ENCODE measurements at places on chromosomes 16 and 17. TPM values are rescaled to one million over a fixed set of nuclear protein-coding genes. Genes with fewer than 3 reads are reported as not detected.

DNA sequence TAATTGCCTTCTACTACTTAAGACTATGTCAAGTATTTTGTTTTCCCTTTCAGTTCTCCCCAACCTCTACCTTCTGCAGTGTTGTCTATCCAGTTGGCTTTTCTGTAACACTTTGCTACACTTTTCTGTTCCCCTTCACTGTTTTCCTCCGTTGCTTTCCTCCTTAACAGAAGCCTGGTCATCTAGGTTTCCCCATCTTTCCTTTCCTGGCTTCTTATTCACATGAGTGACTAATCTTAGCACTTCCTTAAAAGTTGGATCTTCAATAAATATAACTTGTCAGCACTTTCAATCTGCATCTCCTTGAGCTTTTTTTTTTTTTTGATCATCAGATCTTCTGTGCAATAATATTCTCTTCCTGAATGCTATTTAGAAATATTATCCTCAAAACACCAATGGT, 2.8 kb upstream of the SLFN11 start:
- DNase-seq = no peak

- no peak for DNase-seq
Observed at GRCh38 chr16:65415460-65415859, 293.6 kb upstream of the CDH11 start.

DNA sequence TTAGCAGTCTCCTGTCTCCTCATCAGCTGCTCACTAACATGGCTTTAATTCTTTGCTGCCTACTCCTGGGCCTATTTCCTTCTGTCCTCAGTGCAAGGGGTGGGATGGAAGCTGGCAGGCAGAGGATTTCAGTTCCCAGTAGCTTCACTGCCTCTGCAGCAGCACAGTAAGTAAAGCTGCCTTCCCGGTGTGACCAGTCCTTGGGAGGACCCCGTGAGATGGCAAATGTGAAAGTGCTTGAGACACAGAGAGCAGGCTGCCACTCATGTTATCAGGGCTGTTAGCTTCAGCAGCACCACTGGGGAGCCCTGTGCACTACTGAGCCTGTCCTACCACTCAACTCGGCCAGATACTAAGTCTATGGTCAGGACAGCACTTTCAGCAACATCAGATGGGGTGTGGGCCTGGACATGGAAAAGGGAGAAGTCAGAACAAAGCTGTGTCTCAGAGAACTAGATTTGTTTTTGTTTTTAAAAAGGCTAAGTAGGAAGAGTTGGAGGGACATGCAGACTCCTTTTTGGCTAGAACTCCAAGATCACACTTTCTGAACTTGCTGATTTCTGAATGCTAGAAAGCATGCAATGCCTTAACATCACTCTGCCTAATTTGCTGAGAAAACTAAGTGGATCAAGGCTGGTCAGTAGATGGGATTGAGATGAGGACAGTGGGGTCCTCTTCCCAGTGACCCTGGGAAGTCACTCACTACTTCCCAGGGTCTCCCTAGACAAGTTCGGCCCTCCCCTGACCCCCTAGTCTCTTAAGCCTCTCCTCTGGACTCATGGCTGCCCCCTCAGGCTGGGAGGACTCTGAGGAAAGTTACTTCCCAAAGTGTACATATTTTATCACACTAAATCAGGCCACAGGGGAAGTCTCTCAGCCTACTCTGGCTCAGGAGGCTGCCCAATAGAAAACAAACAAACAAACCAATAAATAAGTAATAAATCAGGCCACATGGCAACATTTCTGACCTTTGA, 1.1 kb downstream of the ACSF2 start:
- DNase-seq = peak; percentile 46

DNA sequence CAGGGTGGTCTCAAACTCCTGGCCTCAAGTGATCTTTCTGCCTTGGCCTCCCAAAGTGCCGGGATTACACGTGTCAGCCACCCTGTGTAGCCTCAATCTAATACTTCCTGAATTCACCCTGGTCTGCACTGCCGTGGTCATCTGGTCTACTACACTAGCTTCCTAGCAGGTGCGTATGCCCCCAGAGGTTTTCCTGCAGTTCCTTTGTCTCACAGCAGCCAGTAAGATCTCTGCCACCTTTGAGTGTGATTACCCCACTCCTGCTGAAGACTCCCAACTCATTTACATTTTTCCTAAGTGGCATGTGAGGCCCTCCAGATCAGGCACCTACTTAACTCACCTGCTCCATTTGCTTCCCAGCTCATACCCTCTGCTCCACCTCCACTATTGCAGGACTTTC, 5.1 kb upstream of the DDX19A start:
- no peak for DNase-seq

- DNase-seq = no peak
Observed at GRCh38 chr16:7270823-7271222, 61.8 kb upstream of the RBFOX1 start.

DNA sequence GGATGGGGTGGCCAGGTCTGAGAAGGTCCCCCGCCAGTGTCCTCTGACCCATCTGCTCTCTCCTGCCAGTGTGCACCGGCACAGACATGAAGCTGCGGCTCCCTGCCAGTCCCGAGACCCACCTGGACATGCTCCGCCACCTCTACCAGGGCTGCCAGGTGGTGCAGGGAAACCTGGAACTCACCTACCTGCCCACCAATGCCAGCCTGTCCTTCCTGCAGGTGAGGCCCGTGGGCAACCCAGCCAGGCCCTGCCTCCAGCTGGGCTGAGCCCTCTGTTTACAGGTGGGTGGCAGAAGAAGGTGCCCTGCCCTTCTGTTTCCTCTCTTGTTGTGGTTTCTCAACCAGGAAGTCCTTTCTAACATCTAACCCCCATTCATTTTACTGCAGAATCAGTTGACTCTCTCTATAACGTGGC, 7.1 kb downstream of the ERBB2 start:
- DNase-seq = no peak

DNA sequence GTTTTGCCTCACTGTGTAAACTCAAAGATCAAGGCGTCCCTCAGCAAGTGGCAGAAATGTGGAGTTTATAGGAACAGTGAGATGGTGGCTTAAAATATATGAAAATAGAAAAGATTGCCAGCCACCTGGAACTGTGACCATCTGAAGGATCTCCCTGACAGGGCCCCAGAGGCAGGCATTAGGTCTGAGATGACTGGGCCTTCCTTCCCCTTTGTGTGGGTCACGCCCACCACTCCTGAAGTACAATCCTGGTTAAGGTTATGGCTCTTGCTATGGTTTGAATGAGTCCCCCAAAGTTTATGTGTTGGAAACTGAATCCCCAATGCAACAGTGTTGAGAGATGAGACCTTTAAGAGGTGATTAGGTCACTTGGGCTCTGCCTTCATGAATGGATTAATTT, 6.4 kb downstream of the ST6GALNAC2 start:
- DNase-seq = no peak

The OR2C1 gene
- total RNA-seq = not detected

GRCh38 chr17:351449-351738, 1.2 kb downstream of the RPH3AL start:
- DNase-seq = no peak

The RASL10B gene
- total RNA-seq = 22.3 TPM

GRCh38 chr17:17990282-17990681, 17.6 kb downstream of the DRC3 start:
- no peak for DNase-seq

The GRAPL gene
- total RNA-seq = 1.5 TPM

GRCh38 chr17:70776441-70776840, 607.1 kb downstream of the KCNJ2 start:
- DNase-seq = no peak

The CFAP52 gene
- total RNA-seq = 0.38 TPM

DNA sequence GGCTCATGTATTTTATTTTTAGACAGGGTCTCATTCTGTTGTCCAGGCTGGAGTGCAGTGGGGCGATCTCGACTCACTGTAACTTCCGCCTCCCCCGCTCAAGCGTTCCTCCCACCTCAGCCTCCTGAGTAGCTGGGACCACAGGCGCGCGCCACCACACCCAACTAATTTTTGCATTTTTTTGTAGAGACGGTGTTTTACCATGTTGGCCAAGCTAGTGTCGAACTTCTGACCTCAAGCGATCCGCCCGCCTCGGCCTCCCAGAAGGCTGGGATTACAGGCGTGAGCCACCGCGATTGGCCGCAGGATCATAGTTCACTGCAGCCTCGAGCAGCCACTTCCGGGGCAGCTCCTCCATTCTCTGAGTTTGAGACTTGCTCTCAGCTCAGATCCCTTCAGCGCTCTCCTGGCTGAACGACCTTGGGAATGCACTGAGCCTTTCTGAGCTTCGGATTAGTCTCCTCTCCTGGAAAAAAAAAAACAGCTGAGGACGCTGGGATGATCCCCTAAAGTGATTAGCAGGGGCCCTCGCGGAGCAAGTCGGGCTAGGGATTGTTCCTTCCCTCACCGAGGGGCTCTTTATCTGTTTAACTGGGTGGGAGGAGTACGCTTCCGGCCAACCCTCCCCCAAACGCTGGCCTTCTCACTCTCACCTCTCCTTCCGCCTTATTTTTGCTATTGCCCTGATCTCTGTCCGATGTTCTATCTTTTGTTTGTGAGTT, 1.1 kb upstream of the PKMYT1 start:
- no peak for DNase-seq

GRCh38 chr17:45093444-45094110, 32.5 kb downstream of the NMT1 start:
- DNase-seq = peak; percentile 68

GRCh38 chr16:74455213-74455612, 33.9 kb upstream of the CLEC18B start:
- DNase-seq = no peak

GRCh38 chr17:75262112-75262606, 480 bp downstream of the MRPS7 start:
- no peak for DNase-seq

DNA sequence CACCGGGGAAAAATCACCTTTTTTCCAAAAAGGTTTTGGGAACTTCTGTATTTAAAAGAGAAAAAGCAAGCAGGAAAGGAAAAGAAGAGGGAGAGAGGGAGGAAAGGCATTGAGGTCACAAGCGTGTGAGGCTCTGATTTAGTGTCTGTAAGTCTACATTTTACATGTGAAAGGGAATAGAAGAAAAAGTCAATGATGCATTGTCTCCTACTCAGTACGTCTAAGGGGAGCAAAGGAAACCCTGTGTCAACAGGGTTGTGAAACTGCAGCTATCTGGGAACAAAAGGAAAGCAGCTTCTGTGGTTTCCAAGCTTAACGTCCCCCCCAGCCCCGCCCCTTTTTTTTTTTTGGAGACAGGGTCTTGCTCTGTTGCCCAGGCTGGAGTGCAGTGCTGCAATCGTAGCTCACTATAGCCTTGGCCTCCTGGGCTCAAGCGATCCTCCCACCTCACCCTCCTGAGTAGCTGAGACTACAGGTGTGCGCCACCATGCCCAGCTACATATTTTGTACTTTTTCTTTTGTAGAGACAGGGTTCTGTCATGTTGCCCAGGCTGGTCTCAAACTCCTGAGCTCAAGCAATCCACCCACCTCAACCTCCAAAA, 1.8 kb upstream of the CDC42EP4 start:
- DNase-seq = no peak

- DNase-seq = peak; percentile 91
Observed at GRCh38 chr16:86575754-86576557, 2.4 kb upstream of the FOXL1 start.

The NPIPA8 gene
- total RNA-seq = not detected

DNA sequence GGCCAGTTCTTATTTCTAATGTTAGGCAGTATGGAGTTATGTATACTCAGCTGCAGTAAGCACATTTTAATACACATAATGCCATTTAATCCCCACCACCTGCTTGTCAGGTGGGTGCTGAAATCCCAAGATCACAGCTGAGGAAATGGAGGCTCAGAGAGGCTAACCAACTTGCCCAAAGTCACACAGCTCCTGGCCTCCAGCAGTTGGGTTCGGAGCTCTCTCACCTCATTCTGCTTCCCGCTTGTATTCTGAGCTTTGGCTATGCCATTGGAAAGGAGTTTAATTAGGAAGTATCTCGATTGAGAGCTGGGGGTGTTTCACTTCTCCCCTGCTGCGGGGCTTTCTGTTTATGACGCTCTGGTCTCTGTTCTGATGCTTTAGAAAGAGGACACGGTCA, 72.6 kb upstream of the CACNG5 start:
- DNase-seq = no peak

DNA sequence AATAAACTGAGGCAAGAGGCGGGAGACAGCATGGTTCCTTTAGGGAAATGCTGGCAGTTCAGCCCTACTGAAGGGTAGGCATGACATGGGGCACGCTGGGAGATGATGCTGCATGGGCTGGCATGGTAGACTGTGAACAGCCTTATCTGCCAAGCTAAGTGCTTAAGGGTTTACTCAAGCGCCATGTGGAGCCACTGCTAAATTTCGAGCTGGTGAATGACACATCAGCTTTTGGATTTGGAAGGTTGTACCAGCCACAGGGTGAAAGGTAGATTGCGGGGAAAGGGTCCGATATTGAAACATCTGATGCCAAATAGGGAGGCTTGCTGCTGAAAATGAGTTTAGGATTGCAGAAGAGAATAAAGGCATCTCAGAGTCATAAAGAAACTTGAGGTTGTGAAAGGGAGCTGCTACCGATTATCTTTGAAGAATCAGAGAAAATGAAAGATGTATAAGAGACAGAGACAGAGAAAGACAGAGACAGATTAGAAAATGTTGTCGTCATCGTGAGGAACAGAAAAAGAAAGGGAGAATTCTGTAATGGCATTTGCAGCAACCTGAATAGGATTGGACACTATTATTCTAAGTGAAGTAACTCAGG, 16.3 kb downstream of the PIK3R5 start:
- no peak for DNase-seq

The TBC1D3C gene
- total RNA-seq = not detected

DNA sequence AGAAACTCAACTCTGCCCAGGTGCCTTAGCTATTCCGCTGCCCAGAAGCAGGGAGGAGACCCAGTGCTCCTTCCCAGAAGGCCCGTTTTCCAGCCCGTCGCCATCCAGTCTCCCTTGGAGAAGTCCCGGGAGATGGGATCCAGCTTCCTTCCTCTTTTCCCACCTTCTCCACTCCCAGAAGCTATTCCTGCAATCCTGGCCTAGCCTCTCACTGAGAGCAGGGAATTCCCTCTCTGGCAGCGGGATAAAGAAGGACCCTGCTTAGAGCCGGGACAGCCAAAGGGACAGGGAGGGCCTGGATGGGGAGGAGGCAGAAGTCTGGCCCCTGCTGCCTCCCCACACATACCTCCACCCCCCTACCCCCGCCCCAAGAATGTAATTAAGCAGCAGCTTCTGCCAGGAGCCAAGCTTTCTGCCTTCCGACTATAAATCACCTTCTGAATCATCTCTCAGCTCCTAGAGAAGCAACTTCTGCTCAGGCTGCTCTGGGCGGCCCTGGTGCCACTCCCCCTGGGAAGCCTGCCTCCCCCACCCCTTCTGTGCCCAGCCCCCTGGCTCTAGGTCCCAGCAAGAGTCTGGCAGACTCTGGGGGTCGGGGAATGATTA, 6.4 kb downstream of the WNT3 start:
- no peak for DNase-seq

DNA sequence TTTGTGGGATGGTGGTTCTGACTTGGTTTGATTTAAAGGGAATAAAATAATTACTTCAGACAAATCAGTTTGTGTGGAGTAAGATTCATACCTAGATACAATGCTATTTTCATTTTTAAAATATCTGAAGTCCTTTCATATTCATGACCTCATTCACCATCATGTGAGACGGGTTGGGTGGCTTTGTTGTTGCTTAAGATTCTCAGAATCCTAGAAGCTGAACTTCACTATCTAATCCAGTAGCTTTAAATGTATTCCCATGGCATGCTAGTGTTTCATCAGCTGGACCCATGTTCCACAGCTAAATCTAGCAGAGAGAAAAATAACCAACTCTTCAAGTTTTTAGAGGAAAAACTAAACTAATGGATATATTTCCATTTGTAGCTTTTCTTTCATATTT, 2.7 kb upstream of the AMFR start:
- no peak for DNase-seq
